ENCODE measurements at places on chromosomes 7 and 10.

- no peak for DNase-seq
These were observed 41.8 kb upstream of the LRRC18 start for GRCh38 chr10:48981310-48981907.

DNA sequence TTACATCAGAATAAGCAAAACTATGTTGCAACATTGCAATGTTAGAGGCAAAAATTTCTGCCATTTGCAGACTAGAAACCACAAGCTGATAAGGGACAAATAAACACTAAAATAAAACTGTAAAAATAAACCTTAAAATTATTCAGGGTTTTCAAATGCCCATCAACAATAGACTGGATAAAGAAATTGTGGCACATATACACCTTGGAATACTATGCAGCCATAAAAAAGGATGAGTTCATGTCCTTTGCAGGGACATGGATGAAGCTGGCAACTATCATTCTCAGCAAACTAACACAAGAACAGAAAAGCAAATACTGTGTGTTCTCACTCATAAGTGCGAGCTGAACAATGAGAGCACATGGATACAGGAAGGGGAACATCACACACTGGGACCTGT is 385.0 kb downstream of the PHF14 start:
- DNase-seq = no peak

DNA sequence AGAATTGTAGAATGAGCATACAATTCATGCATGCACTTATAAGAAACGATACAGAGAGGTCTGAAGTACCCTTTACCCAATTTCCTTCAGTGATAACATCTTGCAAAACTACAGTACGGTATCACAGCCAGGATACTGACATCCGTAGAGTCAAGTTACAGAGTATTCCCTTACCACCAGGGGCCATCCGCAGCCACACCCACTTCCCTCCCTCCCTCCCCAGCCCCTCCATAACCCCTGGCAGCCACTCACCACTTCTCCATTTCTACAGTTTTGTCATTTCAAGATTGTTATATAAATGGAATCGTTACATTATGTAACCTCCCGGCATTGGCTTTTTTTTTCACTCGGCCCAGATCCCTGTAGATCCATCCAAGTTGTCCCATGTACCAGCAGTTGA is 113.6 kb upstream of the RET start:
- DNase-seq = no peak

DNA sequence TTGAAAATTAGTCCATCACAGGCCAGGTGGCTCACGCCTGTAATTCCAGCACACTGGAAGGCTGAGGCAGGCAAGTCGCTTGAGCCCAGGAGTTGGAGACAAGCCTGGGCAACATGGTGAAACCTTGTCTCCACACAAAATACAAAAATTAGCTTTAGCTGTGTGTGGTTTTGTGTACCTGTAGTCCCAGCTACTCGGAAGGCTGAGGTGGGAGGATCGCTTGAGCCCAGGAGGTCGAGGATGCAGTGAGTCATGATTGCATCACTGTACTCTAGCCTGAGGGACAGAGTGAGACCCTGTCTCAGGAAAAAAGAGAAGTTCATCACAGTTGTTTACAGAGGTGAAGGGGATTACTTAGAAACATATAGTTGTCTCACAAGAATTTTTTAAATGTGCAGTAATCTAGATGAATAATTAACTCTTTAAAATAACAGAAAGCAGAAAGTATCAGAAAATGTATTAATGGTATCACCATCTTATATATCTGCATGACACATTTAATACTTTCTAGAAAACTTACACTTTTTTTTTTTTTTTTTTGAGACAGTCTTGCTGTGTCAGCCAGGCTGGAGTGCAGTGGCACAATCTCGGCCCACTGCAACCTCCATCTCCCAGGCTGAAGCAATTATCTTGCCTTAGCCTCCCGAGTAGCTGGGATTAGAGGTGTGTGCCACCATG is 8.9 kb downstream of the LCOR start:
- no peak for DNase-seq

DNA sequence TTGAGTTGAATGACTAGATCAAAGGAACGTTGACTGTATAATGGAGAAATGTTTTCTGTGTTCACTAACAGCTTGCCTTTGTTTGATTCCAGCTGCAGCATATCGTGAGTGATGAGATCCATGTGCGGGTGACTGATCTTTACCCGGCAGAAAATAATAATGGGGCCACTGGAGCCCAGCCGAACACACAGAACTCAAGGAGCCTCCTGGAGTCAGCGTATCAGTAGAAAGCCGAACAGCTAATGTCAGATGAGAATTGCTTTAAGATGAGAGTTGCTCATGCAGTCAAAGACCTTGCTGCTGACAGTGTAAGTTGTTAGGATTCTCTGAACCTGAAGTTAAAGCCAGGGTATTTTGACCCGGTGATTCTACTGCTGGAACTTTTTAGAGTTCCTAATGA is 34.3 kb upstream of the MTPAP start:
- DNase-seq = no peak

- no peak for DNase-seq
These were observed 4.5 kb downstream of the STMP1 start for GRCh38 chr7:135666846-135667245.

DNA sequence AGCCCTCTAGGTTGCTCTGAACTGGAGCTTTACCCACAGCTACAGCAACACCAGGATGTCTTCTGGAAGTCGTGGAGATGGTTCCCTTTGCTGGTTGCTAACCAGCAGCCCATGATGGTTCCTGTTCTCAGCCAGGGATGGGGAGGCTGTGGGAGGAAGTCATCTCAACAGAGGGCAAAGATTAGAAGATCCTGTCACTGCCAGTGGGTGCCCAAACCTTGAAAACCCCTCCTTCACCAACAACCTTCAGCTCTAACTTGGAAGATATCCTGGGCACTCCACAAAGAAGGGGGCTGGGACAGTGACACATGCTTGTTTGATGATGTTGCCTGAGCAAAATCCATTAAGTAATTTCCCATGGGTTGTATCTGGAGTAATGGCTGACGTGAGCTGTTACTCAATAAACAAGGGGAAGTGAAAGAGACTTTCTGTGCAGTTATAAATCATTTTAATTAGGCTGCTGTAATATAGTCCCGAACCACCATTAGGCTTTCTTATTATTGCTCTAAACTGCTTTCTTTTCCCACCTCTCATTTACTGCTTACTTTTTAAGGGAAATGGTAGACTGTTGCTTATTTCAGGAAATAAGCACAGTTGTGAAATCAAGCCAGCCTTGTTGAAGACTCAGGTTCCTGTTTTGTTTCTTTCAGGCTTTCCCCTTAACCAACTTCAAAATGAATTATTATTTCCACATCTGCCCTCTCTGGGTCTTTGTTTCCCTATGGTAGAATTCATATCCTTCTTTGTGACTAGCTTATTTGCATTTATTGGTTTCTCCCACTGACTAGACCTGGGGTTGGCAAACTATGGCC is 124.8 kb downstream of the PPP1R17 start:
- peak; percentile 55 for DNase-seq

DNA sequence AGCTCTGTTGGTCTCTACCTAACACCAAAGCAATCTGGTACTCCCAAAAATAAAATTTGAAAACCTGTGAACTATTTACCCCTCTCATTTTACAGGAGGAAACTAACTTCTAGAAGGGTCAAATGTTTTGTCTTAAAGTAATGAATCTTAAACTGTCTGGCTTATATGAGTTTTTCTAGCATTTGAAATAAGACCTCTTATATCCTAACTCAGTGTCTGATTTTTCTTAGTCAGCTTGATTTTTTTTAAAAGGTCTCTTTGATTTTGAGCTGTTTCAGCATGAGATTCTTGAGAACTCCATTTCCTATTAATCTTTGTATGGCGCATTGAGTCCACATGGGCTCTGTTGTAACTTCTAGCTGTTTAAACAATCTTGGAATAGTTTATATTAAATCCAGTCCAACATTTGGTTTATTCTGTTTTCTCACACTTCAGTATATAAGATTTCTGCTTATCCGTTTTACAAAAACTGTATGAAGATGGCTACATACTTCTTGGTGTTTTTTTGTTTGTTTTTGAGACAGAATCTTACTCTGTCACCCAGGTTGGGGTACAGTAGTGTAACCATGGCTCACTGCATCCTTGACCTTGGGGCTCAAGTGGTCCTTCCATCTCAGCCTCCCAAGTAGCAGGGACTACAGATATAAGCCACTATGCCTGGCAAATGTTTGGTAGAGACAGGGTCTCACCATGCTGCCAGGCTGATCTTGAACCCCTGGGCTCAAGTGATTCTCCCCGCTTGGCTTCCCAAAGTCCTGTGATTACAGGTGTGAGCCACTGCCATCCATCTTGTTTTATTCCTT is 91.1 kb downstream of the PPP1R9A start:
- no peak for DNase-seq

- DNase-seq = no peak
These were observed 182.8 kb upstream of the CDC14C start for GRCh38 chr7:48741545-48741944.

- DNase-seq = no peak
These were observed 25.8 kb upstream of the EEPD1 start for GRCh38 chr7:36127075-36127740.

DNA sequence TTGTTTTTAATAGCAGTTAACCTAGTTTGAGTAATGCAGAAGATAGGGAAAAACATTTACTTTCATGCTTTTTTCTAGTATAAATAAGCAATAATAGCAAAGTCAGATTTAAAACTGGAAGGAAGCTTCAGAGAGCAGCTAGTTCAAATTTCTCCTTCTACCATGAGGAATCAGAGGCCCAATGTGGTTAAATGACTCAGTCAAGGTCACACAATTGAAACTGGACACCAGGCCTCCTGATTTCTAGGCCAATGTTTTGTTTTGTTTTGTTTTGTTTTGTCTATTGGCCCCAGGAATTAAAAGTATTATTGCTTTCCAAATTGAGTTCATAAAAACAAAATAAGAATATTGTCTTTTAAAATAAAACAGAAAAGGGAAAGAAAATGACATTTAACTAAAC is 122.3 kb downstream of the TRIL start:
- no peak for DNase-seq

GRCh38 chr7:12722636-12723605 is 35.5 kb downstream of the ARL4A start:
- no peak for DNase-seq

DNA sequence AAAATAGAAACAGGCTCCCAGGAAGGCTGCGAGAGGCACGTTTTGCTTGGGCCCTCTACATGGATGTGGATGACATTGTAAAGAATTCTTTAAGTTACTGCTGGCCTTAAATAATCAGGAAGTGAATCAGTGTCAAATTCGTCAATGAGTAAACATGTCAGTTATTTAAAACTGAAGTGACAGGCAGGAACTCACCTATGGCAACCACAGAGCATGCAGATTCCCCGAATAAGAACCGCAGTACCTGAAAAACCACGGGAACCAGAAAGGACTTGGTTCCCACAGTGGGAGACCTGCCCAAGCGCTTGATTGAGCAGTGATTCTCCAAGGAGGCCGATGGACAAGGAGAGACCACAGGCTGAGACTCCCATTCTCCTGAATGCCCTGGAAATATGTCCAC is 351.2 kb upstream of the AKR1E2 start:
- no peak for DNase-seq

DNA sequence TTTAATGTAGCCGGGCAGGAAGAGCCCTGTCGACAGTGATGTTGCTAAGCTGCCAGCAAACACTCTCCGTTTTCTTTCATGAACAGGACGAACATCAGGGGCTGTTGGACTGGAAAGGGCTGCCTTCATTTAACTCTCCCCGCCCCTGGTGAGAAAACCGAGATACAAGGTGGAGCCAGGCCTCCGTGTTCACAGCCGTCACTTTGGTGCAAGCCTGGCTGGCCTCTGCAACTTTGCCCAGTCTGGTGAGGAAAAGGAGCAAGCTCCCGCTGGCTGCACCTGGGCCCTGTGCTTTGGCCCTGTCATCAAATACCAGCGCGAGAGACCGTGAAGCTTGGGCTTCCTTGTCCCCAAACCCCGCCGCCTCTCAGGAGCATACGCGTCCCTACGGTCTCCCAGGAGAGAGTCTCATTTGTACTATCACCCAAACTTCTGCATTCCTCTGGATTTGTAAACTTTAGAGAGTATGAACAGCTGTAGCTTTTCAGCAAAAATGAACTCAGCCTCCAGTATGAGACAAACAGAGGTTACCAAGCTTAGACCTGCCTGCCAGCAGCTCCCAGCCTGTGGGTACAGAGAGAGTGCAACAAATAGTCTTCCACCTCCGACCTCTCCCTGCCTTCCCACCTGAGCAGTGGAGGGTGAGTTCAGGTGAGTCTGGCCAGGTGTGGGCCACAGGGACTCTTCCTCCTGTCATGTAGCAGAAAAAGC is 445.3 kb upstream of the MGMT start:
- no peak for DNase-seq

DNA sequence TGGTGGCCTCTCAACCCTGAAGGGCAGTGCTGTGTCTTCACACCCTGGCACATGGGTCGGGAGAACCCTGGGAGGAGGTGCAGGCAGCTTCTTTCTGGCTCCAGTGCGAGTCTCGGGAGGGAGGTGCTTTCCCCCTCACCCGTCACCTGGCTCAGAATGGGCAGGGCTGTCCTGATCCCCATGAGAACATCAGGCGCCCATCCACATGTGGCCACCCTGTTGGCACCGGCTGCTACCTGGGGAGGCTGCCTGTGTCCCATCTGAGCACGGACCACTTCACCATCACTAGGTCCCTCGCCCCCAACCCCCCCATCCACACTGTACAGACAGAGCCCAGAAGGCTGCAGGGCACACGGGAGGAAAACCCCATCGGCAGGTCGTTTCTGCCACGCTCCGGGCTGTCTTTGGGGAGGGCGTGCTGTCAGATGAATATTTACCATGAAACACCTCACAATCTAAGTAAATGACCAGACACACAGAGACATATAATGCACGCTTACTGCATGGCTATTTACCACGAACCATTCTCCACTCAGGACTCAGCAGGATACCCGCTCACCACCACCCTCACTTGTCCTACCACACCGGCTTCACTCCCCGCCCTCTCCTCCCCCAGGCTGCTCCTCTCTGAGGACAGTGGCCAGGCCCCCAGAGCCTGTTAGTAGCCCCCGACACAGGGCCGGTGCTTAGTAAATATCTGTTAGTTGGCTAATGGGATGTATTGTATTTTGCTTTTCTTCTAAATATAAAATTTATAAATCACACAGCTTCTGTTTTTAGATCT is 282.2 kb downstream of the DNAJB6 start:
- no peak for DNase-seq

DNA sequence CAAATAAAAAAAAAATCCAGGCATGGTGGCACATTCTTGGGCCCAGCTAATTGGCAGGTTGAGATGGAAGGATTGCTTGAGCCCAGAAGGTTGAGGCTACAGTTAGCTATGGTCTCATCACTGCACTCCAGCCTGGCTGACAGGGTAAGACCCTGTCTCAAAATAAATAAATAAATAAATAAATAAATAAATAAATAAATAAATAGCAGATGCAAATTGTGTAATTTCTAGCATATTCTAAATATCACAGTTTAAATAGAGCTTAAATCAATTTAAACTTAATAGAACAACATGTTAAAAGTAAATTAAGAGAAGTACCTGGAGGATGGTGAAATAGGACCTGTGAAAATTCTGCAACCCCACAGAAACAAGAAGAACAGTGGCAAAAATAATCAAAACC is 290.5 kb downstream of the TFEC start:
- no peak for DNase-seq

DNA sequence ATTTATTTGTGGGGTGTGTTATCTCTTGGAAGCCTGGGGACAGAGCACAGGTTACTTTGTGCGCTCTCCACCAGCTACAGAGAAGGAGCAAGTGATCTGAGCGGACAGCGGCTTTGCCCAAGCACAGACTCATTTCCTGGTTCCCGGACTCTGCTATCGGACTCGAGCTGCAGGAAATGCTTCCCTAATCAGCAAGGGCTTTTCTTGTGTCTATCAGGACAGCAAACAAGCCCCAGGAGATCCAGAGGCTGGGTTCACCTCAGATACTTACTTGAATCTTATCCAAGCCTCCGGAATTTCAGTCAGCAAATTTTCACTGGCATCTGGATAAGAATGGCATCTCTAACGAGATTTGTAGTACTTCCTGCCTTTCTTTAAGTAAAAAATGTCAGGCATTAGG is 27.8 kb downstream of the MRC1 start:
- peak; percentile 34 for DNase-seq
